ENCODE measurements at places on chromosomes 1 and 21.
A peak's percentile ranks its signal among the peaks of the same experiment; 100 is the strongest.

DNA sequence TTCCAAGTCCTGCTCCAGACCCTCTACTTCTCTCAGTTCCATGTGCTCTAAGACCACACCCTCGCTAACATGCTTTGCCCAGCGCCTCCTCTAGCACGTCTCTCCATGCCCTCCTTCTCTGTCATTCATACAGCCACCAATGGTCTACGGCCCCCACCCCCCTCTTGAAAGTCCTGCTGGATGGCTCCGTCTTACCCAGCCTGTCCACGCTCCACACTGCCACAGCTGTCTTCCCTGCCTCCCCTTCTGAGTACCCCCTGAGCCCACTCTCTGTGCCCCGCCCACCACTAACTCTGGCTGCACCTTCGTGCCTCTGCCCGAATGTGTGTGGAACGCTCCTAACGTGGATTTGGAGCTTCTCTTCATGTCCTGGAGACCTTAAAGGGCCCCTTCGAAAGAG, 244.6 kb downstream of the TRABD2B start:
- H3K4me3 ChIP-seq, result no peak overlapping the region
- no peak overlapping the region for H3K27ac ChIP-seq
- H3K4me1 ChIP-seq, result no peaks in the 10 kb centered on the region

GRCh38 chr21:44450402-44450801, 4.9 kb upstream of the LRRC3 start:
- no peak for DNase-seq
- H3K36me3 ChIP-seq, result no peaks in the 10 kb centered on the region
- no peaks in the 10 kb centered on the region for H3K4me1 ChIP-seq

DNA sequence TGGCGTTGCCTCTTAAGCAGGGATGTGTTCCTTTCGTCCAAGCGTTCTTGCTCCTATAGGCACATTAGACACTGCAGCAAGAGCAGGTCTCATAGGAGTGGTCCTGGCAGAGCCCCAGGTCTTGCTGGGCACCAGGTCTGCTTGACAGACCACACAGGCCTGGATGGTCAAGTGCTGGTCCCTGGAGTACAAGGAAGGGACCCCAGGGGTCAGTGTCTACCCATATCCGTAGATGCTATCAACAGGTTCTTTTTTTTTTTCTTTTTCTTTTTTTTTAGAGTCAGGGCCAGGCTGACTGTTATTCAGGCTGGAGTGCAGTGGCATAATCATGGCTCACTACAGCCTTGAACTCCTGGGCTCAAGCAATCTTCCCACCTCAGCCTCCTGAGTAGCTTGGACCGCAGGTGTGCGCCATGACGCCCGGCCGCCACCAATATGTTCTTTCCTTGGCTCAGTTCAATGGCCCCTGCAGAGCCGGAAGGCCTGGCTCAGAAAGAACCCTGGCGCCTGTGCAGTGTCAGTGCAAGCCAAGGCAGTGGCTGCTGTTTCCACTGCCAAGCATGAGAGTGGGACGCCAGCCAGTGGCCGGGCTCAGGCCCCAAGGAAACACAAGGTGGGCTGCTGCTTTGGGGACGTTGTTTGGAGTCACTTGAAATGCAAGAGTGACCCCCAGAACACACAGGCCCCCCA, 10.0 kb upstream of the TNFRSF8 start:
- H3K27me3 ChIP-seq, result no peaks in the 10 kb centered on the region
- H3K36me3 ChIP-seq, result no peaks in the 10 kb centered on the region
- DNase-seq, result no peak
- peak overlapping the region; percentile 100 for H3K27ac ChIP-seq
- H3K4me3 ChIP-seq, result peak overlapping the region; percentile 45
- peaks cover 95% of the 10 kb centered on the region for H3K4me1 ChIP-seq

- no peaks in the 10 kb centered on the region for H3K36me3 ChIP-seq
- H3K4me1 ChIP-seq, result no peaks in the 10 kb centered on the region
- no peak overlapping the region for H3K27ac ChIP-seq
- no peak overlapping the region for H3K4me3 ChIP-seq
Observed at GRCh38 chr1:94883691-94884090, 43.2 kb downstream of the CNN3 start.

DNA sequence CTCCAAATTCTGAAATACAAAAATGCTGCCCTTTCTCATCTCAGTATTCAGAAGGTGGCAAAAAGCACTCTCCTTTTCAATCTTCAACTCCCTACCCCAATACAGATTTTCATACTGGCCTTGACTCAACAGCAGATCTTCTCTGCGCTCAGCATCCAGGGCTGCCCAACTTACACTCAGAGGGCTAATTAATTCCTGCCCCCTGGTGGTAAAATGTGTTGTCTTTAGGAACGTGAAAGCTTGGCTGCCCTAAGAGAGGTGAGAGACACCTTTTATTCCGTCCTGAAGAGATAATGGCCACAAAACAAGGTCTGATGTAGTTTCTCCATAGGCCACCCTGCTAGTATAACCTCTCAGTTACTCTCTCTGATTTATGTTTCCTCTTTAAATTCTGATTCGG, 25.0 kb downstream of the KRTAP24-1 start:
- H3K27me3 ChIP-seq, result no peaks in the 10 kb centered on the region
- H3K4me1 ChIP-seq, result no peaks in the 10 kb centered on the region
- no peak overlapping the region for H3K27ac ChIP-seq

GRCh38 chr1:84644472-84644871, 45.8 kb downstream of the SSX2IP start:
- no peaks in the 10 kb centered on the region for H3K36me3 ChIP-seq
- no peak overlapping the region for H3K27ac ChIP-seq
- H3K4me3 ChIP-seq, result no peak overlapping the region
- no peaks in the 10 kb centered on the region for H3K27me3 ChIP-seq

DNA sequence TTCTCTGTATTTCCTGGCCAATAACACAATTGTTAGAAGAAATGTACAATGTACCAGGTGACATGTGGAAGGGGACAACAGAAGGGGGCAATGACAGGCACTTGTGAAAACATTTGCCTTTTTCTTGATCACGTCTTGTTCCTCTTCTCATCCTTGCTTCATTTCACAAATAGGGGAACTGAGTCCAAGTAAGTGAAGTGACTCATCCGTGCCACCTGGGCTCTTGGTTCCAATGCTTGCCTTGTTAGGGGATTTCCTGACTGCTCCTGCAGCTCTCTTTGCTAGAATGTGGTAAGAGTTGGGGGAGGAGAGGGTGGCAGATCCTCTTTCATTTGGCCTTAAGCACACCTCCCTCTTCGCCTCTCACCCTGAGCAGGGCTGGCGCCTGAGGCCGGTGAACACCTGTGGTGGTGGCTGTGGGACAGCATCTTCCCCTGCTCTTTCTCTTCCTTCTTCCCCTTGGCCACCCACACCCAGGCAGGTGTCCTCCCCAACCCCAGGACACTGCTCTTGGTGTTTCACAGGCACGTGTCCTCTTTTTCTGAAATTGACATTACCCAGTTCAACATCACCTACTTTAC, 2.2 kb upstream of the RHEX start:
- peaks cover 53% of the 10 kb centered on the region for H3K4me1 ChIP-seq

DNA sequence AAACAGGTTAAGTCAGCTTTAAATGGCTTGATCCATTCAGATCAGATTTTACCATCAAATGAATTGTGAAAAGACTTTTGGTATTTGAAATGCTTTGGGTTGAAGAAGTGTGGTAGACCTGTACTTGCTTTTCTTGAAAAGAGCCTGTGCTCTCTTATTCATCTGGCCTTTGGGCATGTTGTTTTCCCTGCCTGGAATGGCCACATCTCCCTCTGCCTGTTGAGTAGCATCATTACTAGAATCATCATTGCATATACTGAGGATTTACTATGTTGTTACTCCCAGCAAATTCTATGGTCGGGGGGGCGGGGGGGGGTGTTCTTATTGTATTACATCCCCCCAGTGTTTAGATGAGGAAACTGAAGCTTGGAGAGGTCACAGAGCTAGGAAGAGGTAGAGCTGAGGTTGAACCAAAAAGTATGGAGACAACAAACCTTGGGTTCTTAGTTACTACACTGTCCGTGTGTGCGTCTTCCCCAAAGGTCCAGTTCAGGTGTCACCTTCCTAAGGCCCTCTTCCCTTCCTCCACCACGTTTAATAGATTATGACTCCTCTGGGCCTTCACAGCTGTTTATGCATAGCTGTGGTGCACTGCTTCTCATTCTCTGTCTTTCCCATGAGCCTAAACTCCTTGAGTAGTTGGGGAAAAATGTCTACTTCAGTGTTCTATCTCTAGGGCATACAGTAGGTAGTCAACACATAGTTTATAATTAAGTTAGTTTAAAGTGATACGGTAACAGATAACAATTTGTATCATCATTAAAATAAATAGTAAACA, 246.4 kb upstream of the HOOK1 start:
- no peaks in the 10 kb centered on the region for H3K36me3 ChIP-seq
- no peaks in the 10 kb centered on the region for H3K27me3 ChIP-seq
- H3K4me3 ChIP-seq, result no peak overlapping the region
- no peak for DNase-seq
- H3K27ac ChIP-seq, result no peak overlapping the region

DNA sequence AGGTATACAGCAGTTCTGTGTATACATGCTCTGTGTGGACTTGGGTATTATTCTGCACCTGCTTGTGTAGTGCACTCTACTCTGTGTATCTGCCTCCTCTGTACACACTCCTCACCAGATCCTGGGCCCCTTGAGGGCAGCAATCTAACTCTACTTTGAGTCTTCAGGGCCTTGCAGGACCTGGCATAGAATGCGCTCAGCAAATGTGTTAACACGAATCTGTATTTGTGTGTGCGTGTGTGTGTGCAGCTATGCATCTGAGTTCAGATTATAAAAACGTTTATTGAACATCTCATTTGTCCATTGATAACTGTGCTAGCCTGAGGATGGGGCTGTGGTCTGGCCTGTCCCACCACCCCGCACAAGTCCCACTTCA, 3.9 kb upstream of the MEF2D start:
- H3K4me1 ChIP-seq, result peaks cover 56% of the 10 kb centered on the region
- H3K27ac ChIP-seq, result peak overlapping the region; percentile 98
- no peaks in the 10 kb centered on the region for H3K36me3 ChIP-seq
- peak overlapping the region; percentile 10 for H3K4me3 ChIP-seq
- H3K27me3 ChIP-seq, result no peaks in the 10 kb centered on the region
- DNase-seq, result no peak

GRCh38 chr1:156549390-156549789, 23.0 kb downstream of the IQGAP3 start:
- DNase-seq, result no peak
- H3K4me1 ChIP-seq, result no peaks in the 10 kb centered on the region
- no peaks in the 10 kb centered on the region for H3K36me3 ChIP-seq
- no peaks in the 10 kb centered on the region for H3K27me3 ChIP-seq
- H3K27ac ChIP-seq, result no peak overlapping the region

GRCh38 chr1:2596530-2597333, 10.2 kb downstream of the PRXL2B start:
- no peaks in the 10 kb centered on the region for H3K4me1 ChIP-seq
- no peak overlapping the region for H3K27ac ChIP-seq
- no peaks in the 10 kb centered on the region for H3K27me3 ChIP-seq
- H3K4me3 ChIP-seq, result no peak overlapping the region
- no peaks in the 10 kb centered on the region for H3K36me3 ChIP-seq
- no peak for DNase-seq

- no peaks in the 10 kb centered on the region for H3K27me3 ChIP-seq
- no peak overlapping the region for H3K4me3 ChIP-seq
- DNase-seq, result no peak
- H3K36me3 ChIP-seq, result no peaks in the 10 kb centered on the region
- no peak overlapping the region for H3K27ac ChIP-seq
Observed at GRCh38 chr1:97869441-97869840, 51.4 kb downstream of the DPYD start.

GRCh38 chr1:21622466-21623315, 46.5 kb downstream of the RAP1GAP start:
- no peak overlapping the region for H3K4me3 ChIP-seq
- H3K4me1 ChIP-seq, result no peaks in the 10 kb centered on the region
- H3K27me3 ChIP-seq, result peaks cover 1% of the 10 kb centered on the region
- no peaks in the 10 kb centered on the region for H3K36me3 ChIP-seq
- DNase-seq, result no peak

- H3K4me1 ChIP-seq, result peaks cover 23% of the 10 kb centered on the region
- no peak overlapping the region for H3K4me3 ChIP-seq
- H3K27ac ChIP-seq, result no peak overlapping the region
- no peak for DNase-seq
- no peaks in the 10 kb centered on the region for H3K27me3 ChIP-seq
- H3K36me3 ChIP-seq, result no peaks in the 10 kb centered on the region
Observed at GRCh38 chr1:10980094-10980577, 32.3 kb upstream of the TARDBP start.
